NCI-H1092 (cell line): ENCODE measurements at places on chromosomes 5 and 9.

DNA sequence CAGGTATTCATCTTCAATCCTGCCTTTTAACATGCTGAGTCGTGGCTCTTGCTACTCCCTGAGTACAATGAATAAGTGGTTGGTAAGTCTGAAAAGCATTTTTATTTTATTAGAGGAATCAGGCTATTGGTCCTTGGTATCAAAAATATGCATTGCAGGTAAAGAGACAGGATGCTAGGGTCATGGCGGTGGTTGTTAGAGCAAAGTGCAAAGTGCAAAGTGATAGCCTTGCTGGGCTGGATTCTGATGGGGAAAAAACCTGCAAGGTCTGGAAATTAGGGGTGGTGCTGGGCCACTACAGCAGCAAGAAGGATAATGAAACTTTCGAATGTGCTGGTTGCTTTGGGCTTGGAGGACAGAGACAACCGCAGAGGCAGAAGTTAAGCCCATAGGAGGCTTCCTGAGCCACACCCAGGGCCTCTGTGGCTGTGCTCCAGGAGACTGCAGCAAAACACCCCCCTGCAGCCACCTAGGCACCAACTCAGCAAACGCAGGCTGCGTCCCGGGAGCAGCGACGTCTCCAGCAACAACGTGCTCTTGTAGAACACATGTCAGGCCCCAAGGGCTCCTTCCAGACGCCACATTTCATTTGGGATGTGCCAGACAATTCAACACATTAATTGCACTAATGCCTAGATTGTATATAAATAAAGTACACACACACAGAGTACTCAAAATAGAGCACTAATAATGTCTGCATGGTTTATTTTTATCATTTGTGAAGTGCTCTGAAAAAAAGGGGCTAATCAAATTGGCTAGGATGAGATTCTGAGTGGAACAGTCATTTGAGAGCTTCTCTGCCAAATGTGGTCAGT lies 149.8 kb upstream of the RAPGEF1 start:
- no peak for DNase-seq

GRCh38 chr9:17631396-17631795 lies 52.5 kb downstream of the SH3GL2 start:
- DNase-seq, result no peak

GRCh38 chr9:4939118-4939561 lies 45.9 kb upstream of the JAK2 start:
- DNase-seq, result no peak

DNA sequence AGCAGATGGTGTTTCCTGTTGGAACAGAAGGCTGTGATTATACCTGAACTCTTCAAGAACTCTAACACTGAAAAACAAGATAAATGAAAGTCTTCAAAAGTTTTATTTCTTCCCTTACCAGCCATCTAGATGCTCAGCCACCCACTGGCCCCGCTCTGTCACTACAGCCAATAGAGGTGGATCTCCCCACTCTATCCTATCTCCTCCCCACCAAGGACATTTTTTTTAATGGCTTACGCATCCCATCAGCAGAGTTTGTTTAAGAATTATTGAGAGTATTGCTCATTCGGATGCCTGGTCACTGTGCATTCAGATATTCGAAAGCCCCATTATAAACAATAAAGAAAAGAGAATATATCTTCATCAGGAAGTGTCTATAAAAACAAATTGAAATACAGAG lies 159.4 kb downstream of the RASEF start:
- no peak for DNase-seq

DNA sequence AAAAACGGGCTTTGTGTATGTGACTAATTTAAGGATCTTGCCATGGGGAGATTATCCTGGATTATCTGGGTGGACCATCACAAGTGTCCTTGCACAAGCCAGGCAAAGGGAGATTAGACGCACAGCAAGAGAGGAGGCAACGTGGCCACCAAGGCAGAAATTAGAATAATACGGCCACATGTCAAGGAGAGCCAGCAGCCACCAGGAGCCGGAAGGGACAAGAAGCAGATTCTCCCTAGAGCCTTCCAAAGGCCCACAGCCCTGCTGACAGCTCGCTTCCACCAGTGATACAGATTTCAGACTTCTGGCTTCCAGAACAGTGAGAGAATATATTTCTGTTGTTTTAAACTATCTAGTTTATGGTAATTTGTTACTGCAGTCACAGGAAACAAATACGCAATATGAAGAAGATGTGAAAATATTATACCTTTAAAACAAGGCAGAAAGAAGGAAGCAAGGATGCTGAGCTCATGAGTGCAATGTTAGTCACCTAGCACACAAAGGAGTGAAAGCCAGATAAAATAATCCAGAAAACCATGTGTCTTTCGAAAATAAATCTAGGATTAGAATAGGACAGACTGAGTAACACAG lies 28.7 kb upstream of the F2RL1 start:
- DNase-seq, result no peak

GRCh38 chr5:38639377-38640358 lies 83.2 kb upstream of the LIFR start:
- no peak for DNase-seq
